ENCODE measurements at places on chromosomes 13 and 19.

DNA sequence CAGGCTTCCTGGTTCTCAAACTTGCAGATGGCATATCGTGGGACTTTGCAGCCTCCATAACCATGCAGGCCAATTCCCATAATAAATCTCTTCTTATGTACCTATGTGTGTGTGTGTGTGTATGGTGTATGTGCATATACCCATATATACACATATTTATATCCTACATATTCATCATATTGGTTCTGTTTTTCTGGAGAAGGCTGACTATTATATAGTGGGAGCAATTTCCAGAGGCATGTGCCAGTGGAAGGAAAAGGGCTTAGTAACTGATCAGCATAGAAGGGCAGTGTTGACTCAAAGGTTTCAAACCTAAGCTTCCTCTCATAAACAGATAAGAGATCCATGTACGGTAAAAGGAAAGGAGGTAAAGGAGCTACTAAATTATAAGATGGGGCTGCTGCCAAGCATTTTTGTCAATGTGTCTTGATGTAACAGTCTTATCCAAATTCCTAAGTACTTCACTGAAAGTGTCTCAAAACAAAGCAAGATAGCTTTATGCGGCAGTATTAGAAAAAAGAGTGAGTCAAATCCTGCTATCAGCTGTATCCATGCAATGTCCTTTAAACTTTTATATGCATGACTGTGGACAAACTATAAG lies 432.1 kb downstream of the TBC1D4 start:
- no peak for DNase-seq

- no peak for DNase-seq
Measured at GRCh38 chr13:45339867-45340266, 1.1 kb downstream of the TPT1 start.

DNA sequence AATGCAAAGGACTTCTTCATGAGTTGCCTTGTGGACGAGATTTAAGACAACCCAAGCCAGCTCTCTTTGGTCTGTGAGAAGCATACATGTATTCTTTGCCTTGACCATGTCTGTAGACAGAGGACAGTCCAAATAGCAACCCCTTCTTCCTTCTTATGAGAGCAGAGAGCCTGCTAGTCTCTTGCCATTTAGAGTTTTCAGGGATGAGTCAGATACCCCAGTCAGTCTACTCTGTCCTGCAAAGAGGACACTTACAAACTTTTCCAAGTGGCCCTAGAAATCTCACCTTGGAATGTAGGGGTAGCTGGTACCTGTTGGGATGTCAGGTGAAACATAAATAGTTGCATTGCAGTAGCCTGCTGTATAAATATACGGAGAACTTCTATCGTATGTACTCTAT lies 36.7 kb downstream of the DNAJC3 start:
- no peak for DNase-seq

- DNase-seq: no peak
Measured at GRCh38 chr13:45332036-45332830, 8.8 kb downstream of the TPT1 start.

- peak; percentile 72 for DNase-seq
Measured at GRCh38 chr19:18589380-18590272, 1.0 kb downstream of the REX1BD start.

GRCh38 chr19:57010541-57010940 lies 109.2 kb upstream of the USP29 start:
- no peak for DNase-seq

DNA sequence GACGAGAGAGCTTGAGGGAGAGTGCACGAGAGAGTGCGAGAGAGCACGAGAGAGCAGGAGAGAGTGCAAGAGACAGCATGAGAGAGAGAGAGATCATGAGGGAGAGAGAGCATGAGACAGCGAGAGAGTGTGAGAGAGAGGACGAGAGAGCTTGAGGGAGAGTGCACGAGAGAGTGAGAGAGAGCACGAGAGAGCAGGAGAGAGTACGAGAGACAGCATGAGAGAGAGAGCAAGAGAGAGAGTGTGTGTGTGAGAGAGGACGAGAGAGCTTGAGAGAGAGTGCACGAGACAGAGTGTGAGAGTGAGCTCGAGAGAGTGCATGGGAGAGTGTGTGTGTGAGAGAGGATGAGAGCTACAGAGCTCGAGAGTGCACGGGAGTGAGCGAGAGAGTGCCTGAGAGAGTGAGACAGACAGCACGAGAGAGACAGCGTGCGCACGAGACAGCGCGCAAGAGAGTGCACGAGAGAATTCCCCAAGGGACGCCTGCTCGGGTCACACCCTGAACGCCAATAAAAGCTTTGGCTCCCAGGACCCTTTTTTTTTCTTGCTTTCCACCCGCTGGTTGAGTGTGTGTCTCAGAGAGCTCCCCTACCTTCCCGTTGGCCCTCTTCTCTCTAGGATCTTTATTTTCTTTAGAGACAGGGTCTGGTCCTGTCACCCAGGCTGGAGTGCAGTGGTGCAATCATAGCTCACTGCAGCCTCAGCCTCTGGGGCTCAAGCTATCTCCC lies 3.7 kb downstream of the CD70 start:
- DNase-seq: no peak

DNA sequence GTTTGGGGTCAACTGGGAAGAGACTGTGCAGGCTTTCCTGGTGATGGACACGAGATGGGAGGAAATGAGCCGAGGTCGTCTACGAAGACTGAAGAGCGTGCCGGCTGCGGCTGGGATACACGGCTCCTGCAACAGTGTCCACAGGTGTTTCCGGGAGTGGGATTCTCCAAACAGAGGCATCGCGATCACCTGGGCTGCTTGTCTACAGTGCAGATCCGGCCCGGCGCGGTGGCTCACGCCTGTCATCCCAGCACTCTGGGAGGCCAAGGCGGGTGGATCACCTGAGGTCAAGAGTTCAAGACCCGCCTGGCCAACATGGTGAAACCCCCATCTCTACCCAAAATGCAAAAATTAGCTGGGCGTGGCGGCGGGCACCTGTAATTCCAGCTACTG lies 11.6 kb upstream of the SLC39A3 start:
- DNase-seq: no peak

- DNase-seq: no peak
Measured at GRCh38 chr13:112078216-112078615, 11.3 kb downstream of the SOX1 start.

- DNase-seq: no peak
Measured at GRCh38 chr13:31869582-31869981, 130.3 kb downstream of the RXFP2 start.

- DNase-seq: no peak
Measured at GRCh38 chr19:44796701-44797115, 12.2 kb upstream of the BCAM start.

- DNase-seq: no peak
Measured at GRCh38 chr19:34226036-34226435, 28.3 kb upstream of the GARRE1 start.

DNA sequence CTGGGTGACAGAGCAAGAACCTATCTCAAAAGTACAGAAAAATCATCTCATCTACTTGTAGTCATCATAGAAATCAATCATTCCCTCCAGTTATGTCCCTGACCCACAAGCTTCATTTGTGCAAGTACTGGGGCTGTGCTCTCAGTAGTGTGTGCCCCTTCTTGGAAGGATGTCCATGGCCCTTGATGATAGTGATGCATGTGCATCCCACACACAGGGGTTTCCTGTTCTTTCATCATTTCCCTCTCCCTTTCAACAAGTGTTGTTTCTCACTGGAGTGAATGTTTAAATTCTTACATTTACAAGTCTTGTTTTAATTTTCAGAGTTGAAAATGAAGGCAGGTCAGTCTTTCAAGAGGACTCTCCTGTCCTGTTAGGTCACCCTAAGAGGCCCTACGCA lies 1.5 kb downstream of the LGALS13 start:
- DNase-seq: no peak

DNA sequence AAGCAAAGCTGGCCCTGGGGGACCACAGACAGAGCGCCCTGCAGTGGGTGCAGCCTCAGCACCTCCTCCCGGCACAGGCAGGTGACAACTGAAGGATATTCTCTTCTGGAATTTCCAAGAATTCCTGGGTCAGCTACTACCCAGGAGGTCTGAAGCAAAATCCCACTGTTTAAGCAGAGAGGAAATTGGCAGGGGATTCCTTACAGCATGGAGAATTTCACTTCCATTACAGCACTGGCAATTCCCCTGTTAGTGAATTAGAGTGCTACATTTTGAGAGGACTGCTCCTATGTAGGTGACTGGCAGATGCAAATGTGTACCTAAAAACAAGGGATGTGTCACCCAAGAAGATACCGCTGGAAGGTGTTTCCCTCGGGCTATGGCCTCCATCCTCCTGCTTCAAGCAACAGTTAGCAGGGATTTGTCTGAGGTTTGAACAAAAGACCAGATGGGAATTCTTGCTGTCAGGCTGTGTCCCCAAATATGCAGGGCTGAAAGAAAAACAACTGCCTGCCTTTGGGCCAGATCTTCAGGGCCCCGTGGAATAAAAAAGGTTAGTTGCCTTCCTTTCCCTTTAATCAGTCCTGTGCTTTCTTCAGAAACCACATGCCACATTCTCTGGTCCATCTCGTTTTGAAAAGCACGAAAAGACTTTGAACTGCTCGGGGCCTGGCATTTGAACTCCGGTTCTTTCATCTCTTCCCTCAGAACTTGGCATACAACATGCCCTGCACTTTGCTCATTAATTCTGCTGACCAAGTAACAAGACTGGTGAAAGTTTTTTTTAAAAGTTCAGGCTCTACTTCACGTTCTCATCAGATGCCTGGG lies 296.4 kb downstream of the DNAJC15 start:
- DNase-seq: no peak

- no peak for DNase-seq
Measured at GRCh38 chr19:39398297-39398864, 7.2 kb downstream of the MED29 start.

- no peak for DNase-seq
Measured at GRCh38 chr13:82480415-82480814, 1401.9 kb downstream of the SLITRK1 start.

DNA sequence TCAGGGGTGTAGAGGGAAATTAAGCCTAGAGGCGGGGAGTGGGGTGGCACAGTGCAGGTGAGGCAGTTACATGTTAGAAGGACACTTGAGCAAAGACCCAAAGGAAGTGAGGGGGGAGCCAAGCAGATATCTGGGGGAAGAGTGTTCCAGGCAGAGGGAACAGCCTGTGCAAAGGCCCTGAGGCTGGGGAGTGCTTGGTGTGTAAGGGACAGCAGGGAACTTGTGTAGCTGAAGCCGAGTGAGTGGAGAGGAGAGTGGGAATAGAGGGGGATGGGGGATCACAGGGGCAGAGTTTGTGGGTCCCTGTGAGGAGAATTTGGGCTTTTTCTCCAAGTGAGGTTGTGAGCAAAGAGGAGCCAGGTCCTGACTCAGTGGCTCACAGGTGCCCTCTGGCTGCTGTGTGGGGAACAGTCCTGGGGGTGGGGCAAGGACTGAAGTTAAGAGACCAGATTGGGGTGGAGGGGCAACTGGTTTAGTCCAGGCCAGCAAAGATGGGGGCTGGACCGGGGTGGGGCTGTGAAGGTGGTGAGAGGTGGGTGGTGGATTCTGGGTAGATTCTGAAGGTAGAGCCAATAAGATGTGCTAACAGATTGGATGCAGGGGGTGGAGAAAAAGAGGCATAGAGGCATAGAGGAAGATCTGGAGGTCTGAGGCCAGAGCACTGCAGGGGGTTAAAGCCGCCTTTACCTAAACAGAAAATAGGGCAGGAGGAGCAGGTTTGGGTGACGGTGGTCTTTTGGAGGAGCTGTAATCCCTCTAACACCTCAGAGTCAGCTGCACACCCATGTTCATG lies 75.3 kb downstream of the CACNA1A start:
- DNase-seq: no peak

DNA sequence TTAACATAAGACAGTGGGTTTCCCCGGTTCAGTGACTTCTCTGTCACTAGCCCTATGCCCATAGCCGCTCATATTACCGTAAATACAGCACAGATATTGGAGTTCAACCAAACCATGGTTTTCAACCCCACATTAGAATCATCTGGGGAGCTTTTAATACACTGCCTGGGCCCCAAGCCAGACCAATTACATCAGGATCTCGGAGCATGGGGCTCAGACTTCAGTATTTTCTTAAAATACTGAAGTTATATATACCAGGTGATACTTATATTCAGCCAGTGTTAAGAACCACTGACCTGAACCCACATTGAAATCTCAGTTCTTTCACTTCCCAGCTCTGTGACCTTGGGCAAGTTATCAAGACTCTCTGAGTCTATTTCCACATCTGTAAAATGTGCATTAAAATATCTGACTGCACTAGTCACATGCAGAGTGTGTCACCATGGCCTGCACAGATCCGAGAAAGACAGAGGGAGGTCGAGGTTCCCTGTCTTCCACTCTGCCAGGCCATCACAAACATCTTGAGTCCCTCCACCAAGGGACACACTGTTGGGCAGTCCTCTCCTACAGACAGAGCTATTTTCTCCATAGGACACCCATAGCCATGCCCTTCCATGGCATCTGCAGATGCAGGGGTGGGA lies 32.2 kb upstream of the IPO5 start:
- no peak for DNase-seq

GRCh38 chr13:38766799-38767198 lies 79.9 kb downstream of the FREM2 start:
- DNase-seq: no peak

DNA sequence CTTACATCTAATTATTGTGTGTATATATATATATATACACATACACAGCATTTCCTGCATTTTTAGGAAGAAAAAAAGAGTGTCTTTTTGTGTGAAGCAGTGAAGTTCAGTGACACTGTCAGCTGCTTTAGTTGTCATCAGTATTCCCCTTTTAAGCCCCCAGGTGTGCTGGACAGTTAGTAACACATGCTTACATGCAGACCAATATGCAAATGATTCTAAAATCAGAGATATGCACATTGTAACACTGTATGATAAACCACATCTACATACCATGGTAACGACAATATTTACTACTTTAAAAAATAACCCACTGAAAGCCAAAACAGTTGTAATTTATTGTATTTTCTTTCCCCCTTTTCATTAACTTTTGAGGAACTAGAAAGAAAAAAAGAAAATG lies 16.8 kb downstream of the LHFPL6 start:
- DNase-seq: no peak

- DNase-seq: peak; percentile 55
Measured at GRCh38 chr13:24727731-24728601, 36.0 kb upstream of the RNF17 start.

- DNase-seq: peak; percentile 18
Measured at GRCh38 chr13:20495087-20496023, 30.3 kb downstream of the CRYL1 start.

GRCh38 chr13:24148414-24149235 lies 11.9 kb upstream of the SPATA13 start:
- no peak for DNase-seq

- DNase-seq: no peak
Measured at GRCh38 chr13:29255567-29255966, 339.9 kb downstream of the SLC7A1 start.

- DNase-seq: peak; percentile 4
Measured at GRCh38 chr13:50969691-50970090, 60.1 kb downstream of the RNASEH2B start.

DNA sequence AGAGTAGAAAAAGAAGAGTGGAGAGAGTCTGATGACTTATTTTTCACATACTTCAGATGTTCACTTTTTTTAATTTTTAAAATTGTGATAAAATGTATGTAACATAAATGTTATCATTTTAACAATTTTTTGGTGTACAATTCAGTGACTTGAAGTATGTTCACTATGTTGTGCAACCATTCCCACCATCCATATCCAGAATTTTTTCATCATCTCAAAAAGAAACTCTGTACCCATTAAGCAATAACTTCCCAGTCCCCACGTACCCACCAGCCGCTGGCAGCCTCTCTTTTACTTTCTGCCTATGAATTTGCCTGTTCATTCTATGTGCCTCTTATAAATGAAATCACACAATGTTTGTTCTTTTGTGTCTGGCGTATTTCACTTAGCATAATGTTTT lies 43.3 kb downstream of the SKA3 start:
- DNase-seq: no peak

- DNase-seq: no peak
Measured at GRCh38 chr13:45604892-45605291, 10.6 kb downstream of the ERICH6B start.

- no peak for DNase-seq
Measured at GRCh38 chr19:38812841-38813320, at the start of gene LGALS4. Gene LGALS4, minus strand, starts transcription at chr19:38812945. Its CDS starts 59 bp downstream, at chr19:38812886.

Measured in NCI-H2227 treated with DMSO at 0.1 percent for 48 hours (cell line).